ENCODE measurements at places on chromosomes 12 and 14. TPM values are rescaled to one million over a fixed set of nuclear protein-coding genes. Genes with fewer than 3 reads are reported as not detected.
A peak's percentile ranks its signal among the peaks of the same experiment; 100 is the strongest.

GNB3 gene
- 0.14 TPM for total RNA-seq

NINJ2 gene
- total RNA-seq: 11.8 TPM

ADCY6 gene
- 2.6 TPM for total RNA-seq

ARMH4 gene
- 1.6 TPM for total RNA-seq

KRT82 gene
- total RNA-seq: 0.05 TPM

PTPN21 gene
- 0.99 TPM for total RNA-seq

ASIC1 gene
- total RNA-seq: 1.3 TPM

NID2 gene
- total RNA-seq: 7.5 TPM

SERPINA12 gene
- 0.05 TPM for total RNA-seq

RILPL2 gene
- total RNA-seq: 3.9 TPM

BCL2L14 gene
- total RNA-seq: 11.4 TPM

CCDC197 gene
- total RNA-seq: not detected

NPFF gene
- 0.38 TPM for total RNA-seq

HAL gene
- total RNA-seq: 0.38 TPM

RAD9B gene
- total RNA-seq: 1.0 TPM

DNA sequence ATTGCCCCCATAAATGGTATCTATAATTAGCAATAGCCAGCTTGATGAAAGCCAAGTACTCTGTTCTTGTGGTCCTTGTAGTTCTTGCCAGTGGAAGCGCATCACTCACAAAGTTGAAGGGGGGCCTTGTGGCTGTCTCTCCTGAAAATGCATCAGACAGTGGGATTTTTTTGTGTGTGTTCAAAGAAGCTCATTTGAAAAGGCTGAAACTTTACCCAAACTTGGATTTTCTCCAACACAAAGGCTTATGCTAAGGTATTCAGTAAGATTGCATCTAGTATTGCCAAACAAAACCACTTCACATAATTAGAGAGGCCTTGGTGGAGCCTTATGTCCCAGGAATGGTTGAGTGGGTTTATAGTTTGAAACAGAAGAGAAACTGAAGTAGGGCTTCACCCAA is 216.7 kb upstream of the TMTC1 start:
- no peak overlapping the region for H3K4me3 ChIP-seq
- H3K27me3 ChIP-seq: no peaks in the 10 kb centered on the region
- no peak for DNase-seq
- H3K4me1 ChIP-seq: no peaks in the 10 kb centered on the region
- H3K36me3 ChIP-seq: no peaks in the 10 kb centered on the region

DNA sequence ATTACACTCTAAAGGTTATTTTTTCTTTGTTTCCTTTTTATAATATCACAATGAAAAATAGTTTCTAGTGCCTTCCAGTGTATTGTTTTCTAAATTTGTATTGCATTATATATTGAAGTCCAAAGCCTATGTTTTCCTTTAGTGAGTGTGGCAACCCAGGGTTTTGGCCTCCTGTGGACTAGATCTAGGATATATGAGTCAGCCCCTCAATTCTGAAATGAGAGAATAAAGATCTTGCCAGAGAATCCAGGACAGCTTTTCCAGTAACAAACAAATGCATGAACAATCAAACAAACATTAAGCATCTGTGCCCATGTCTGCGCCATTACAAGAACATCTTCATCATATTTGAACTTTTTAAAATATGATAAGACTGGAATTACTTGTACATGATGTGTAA is 70.7 kb upstream of the SSTR1 start:
- no peak for DNase-seq
- no peaks in the 10 kb centered on the region for H3K36me3 ChIP-seq
- no peak overlapping the region for H3K4me3 ChIP-seq
- H3K4me1 ChIP-seq: no peaks in the 10 kb centered on the region
- no peaks in the 10 kb centered on the region for H3K27me3 ChIP-seq

- no peak for DNase-seq
- no peaks in the 10 kb centered on the region for H3K36me3 ChIP-seq
- H3K27me3 ChIP-seq: no peaks in the 10 kb centered on the region
- H3K27ac ChIP-seq: no peak overlapping the region
Measured at GRCh38 chr14:38042322-38042721, 165.4 kb upstream of the SSTR1 start.

DNA sequence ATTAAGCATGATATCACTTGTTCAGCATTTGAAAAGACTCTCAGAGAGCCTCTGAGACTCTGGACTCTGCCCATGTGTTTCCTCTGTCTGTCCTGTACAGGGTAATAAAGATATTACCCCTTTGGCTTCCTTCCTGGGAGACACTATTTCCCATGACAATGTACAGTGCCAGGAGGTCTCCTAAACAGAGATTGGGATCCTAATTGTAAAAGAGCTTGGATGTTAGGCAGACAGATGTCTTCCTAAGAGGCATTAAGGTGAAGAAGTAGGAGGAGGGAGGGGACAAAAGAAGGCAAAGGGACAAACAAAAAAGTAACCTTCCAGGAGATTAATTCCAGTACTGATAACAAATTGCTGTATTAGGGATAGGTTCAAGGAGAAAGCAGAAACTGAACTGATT is 45.5 kb upstream of the NAV3 start:
- no peak for DNase-seq
- no peaks in the 10 kb centered on the region for H3K4me1 ChIP-seq
- H3K4me3 ChIP-seq: no peak overlapping the region
- no peaks in the 10 kb centered on the region for H3K36me3 ChIP-seq

- no peaks in the 10 kb centered on the region for H3K4me1 ChIP-seq
- no peaks in the 10 kb centered on the region for H3K36me3 ChIP-seq
- no peaks in the 10 kb centered on the region for H3K27me3 ChIP-seq
- H3K27ac ChIP-seq: no peak overlapping the region
- DNase-seq: no peak
- H3K4me3 ChIP-seq: no peak overlapping the region
Measured at GRCh38 chr14:99331811-99332210, 59.8 kb upstream of the BCL11B start.

DNA sequence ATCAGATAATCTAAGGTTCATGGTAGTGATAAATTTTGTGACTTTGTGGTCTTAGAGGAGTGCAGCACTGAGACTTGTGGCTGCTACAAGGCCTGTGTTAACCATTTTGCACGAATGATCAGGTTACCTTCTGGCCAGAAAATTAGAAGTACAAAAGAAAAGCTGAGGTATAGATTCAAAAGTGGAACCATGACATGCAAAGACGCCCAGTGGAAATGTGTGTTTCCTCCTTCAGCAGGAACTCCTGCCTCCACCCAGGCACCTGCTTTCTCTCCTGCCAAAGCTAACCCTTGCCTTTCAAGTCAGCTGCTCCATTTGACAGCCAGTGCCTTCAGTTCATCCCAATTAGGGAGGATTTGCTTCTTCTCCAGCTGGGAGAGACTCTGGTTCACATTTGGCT is 10.1 kb downstream of the PDE6H start:
- H3K36me3 ChIP-seq: no peaks in the 10 kb centered on the region
- H3K4me1 ChIP-seq: peaks cover 5% of the 10 kb centered on the region
- DNase-seq: no peak
- no peak overlapping the region for H3K4me3 ChIP-seq
- H3K27me3 ChIP-seq: no peaks in the 10 kb centered on the region

- H3K4me3 ChIP-seq: peak overlapping the region; percentile 38
- H3K27ac ChIP-seq: peak overlapping the region; percentile 47
- no peak for DNase-seq
- peaks cover 2% of the 10 kb centered on the region for H3K36me3 ChIP-seq
Measured at GRCh38 chr12:112907415-112908157, 824 bp downstream of the OAS1 start.

- no peaks in the 10 kb centered on the region for H3K27me3 ChIP-seq
- H3K36me3 ChIP-seq: no peaks in the 10 kb centered on the region
- H3K4me3 ChIP-seq: no peak overlapping the region
- DNase-seq: no peak
Measured at GRCh38 chr12:66398931-66399910, 96.9 kb downstream of the HELB start.

DNA sequence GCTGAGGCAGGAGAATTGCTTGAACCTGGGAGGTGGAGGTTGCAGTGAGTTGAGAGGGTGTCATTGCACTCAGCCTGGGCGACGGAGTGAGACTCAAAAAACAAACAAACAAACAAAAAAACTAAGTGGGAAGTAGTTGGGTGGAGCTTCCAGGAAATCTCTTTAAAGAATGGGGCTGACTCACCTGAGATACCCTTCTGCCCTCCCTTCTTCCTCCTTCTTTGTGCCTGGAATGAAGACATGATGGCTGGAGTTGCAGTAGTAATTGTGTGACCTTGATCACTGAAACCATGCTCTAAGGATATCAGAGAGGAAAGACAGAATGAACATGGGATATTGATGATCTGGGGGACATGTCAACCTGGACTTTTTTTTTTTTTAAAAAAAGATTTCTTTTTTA is 87.6 kb upstream of the MED13L start:
- peaks cover 11% of the 10 kb centered on the region for H3K4me1 ChIP-seq
- H3K27ac ChIP-seq: no peak overlapping the region
- DNase-seq: no peak

- H3K27me3 ChIP-seq: no peaks in the 10 kb centered on the region
- no peak overlapping the region for H3K4me3 ChIP-seq
- DNase-seq: no peak
- H3K4me1 ChIP-seq: peaks cover 4% of the 10 kb centered on the region
Measured at GRCh38 chr14:54446161-54446693, 5.1 kb upstream of the CNIH1 start.

- DNase-seq: no peak
- no peak overlapping the region for H3K4me3 ChIP-seq
- no peaks in the 10 kb centered on the region for H3K36me3 ChIP-seq
- no peaks in the 10 kb centered on the region for H3K4me1 ChIP-seq
- H3K27ac ChIP-seq: no peak overlapping the region
Measured at GRCh38 chr14:26621807-26622560, 24.2 kb upstream of the NOVA1 start.

DNA sequence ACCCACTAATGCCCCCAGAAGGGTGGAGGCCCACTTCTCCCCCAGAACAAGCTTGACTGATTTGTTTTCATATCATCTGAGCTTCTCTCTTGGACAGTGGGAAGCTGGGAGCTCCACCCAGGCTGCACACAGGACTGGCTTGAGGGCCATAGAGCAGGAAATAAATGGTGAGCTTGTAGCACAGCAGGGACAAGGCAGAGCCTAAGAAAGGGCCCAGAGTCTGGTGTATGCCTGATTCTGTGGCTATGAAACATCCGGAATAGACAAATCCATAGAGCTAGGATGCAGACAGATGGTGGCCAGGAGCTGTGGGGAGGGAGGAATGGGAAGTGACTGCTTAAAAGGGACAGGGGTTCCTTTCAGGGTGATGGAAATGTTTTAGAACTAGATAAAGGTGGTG is 79.0 kb downstream of the ARL6IP4 start:
- peaks cover 63% of the 10 kb centered on the region for H3K36me3 ChIP-seq
- no peak overlapping the region for H3K4me3 ChIP-seq
- no peaks in the 10 kb centered on the region for H3K27me3 ChIP-seq
- no peak for DNase-seq
- H3K27ac ChIP-seq: peak overlapping the region; percentile 99

DNA sequence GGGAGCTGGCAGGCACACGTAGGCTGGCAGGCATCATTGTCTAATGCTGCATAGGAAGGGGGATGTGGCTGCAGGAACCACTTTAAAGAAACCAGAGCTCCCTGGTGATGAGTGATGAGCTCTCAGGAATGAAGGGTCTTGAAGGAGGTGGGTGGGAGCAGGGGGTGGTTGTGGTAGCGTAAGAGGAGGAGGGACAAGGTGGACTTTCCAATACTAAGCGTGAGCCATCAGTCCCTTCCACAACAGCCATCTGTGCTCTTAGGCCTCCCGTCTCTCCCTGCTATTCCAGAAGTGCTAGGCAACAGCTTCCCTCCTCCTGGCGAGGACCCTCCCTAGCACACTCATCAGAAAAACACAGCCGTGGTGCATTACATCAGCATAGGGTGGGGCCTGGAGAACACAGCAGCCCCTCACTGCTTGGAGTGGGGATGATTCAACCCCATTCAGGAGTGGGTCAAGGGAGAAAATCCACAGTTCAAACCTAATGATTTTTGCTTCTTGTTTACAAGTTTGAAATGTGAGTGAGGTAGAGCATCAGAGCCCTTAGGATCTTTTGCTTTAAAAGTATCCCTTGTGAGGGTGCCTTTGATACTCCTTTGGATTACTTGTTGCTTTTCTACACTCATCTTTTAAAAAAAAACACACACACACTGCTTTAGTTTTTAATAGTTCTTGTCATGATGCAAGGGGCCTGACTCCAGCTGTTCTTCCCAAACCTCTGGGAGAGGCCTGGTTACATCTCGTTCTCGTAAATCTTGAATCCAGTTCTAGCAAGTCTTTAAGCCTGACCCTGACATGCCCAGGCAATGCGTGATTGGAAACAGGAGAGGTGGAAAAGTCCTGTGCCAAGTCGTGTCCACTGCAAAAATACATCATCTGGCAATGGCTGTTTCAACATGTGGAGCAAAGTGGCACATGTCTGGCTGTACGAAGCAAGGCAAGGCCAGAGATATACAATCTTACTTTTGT is 356.4 kb upstream of the DDHD1 start:
- H3K4me3 ChIP-seq: no peak overlapping the region
- no peak overlapping the region for H3K27ac ChIP-seq
- peak; percentile 12 for DNase-seq
- H3K4me1 ChIP-seq: no peaks in the 10 kb centered on the region
- no peaks in the 10 kb centered on the region for H3K36me3 ChIP-seq

DNA sequence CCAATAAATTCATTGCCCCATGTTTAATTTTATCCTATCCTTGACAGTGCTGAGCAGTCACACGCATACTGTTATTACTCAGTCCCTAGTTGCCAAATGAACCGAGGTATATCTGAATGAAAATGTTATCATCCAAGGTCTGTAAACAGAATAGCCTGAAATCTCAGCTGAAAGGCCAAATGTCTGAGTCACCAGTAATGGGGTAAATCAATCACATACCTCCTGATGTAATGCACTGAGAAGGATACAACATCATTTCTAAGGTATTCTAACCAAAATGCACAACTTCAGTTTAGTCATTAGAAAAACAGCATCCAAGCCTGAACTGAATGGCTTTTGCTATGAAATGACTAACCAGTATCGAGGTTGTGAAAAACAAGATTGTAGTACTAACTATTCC is 228.6 kb downstream of the DPF3 start:
- DNase-seq: no peak
- H3K36me3 ChIP-seq: no peaks in the 10 kb centered on the region
- no peak overlapping the region for H3K27ac ChIP-seq
- H3K4me1 ChIP-seq: peaks cover 7% of the 10 kb centered on the region

- peak within 1 kb of the TSS; percentile 98 for H3K27ac ChIP-seq
- H3K27me3 ChIP-seq: no peaks in the 10 kb centered on the region
- H3K4me1 ChIP-seq: peaks cover 30% of the 10 kb centered on the region
- peaks cover 13% of the 10 kb centered on the region for H3K36me3 ChIP-seq
Measured at GRCh38 chr12:120116441-120116791, at the start of gene RAB35. RAB35 (minus strand) TSS chr12:120116753; CDS start chr12:120116650, 103 bp downstream.

GRCh38 chr14:103332143-103332919 is 1.7 kb upstream of the EIF5 start:
- no peak overlapping the region for H3K27ac ChIP-seq
- peaks cover 21% of the 10 kb centered on the region for H3K36me3 ChIP-seq
- no peak for DNase-seq
- no peak overlapping the region for H3K4me3 ChIP-seq

- no peak overlapping the region for H3K27ac ChIP-seq
- DNase-seq: no peak
Measured at GRCh38 chr14:55336691-55337090, 65.5 kb downstream of the FBXO34 start.

- no peaks in the 10 kb centered on the region for H3K36me3 ChIP-seq
- H3K4me1 ChIP-seq: no peaks in the 10 kb centered on the region
- H3K4me3 ChIP-seq: no peak overlapping the region
- no peak overlapping the region for H3K27ac ChIP-seq
- H3K27me3 ChIP-seq: no peaks in the 10 kb centered on the region
Measured at GRCh38 chr14:50272498-50272897, 39.5 kb downstream of the L2HGDH start.

- no peak for DNase-seq
- H3K4me3 ChIP-seq: no peak overlapping the region
- no peaks in the 10 kb centered on the region for H3K36me3 ChIP-seq
- H3K27me3 ChIP-seq: no peaks in the 10 kb centered on the region
- no peak overlapping the region for H3K27ac ChIP-seq
- no peaks in the 10 kb centered on the region for H3K4me1 ChIP-seq
Measured at GRCh38 chr12:45494279-45494678, 235.2 kb upstream of the ARID2 start.
